ENCODE measurements at places on chromosomes 4 and X. TPM values are rescaled to one million over a fixed set of nuclear protein-coding genes. Genes with fewer than 3 reads are reported as not detected.

DNA sequence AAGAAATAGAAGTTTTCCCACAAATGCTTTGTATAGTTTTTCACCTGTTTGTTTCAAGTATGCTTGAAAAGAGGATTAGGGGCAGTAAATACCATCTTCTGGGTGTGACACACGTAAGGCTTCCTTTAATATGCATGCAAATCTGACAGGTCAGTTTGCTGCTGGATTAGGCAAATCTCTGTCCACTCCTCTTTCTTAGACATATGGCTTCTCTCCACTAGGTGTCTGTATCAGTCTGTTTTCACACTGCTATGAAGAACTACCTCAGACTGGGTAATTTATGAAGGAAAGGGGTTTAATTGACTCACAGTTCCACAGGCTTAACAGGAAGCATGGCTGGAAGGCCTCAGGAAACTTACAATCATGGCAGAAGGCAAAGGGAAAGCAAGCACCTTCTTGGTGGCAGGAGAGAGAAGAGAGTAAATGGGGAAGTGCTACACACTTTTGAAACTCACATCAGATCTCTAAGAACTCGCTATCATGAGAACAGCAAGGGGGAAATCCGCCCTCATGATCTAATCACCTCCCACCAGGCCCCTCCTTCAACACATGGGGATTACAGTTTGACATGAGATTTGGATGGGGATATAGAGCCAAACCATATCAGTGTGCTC lies 66.9 kb downstream of the TAB3 start:
- H3K4me3 ChIP-seq: no peak overlapping the region
- H3K27ac ChIP-seq: no peak overlapping the region
- DNase-seq: no peak
- H3K27me3 ChIP-seq: peaks cover 15% of the 10 kb centered on the region

GRCh38 chrX:118475903-118476302 lies 19.7 kb upstream of the DOCK11 start:
- no peak overlapping the region for H3K4me3 ChIP-seq
- H3K4me1 ChIP-seq: no peaks in the 10 kb centered on the region
- no peak for DNase-seq
- H3K36me3 ChIP-seq: no peaks in the 10 kb centered on the region
- H3K27ac ChIP-seq: no peak overlapping the region
- H3K27me3 ChIP-seq: no peaks in the 10 kb centered on the region

The IQCM gene
- total RNA-seq: not detected

DNA sequence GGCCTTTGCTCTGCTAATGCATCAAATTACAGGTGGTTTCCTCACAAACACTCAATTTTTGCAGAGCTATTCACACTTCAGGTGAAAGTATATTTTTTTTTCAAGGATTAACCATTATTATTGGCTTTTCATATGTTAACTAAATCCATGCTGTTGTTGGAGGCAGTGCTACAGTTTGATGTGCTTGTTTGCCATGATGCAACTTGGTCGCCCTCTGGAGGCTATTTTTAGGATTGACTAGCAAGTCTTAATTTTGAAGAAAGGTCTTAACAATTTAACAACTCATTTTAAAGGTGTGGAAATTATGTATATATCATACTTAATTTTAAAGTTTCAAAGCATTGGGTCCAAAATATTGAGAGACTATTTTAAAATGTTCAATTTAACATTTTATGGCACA lies 168.8 kb upstream of the FAM47A start:
- no peaks in the 10 kb centered on the region for H3K4me1 ChIP-seq
- no peaks in the 10 kb centered on the region for H3K27me3 ChIP-seq
- H3K36me3 ChIP-seq: no peaks in the 10 kb centered on the region
- H3K27ac ChIP-seq: no peak overlapping the region
- DNase-seq: no peak

GRCh38 chr4:23770011-23770410 lies 119.8 kb downstream of the PPARGC1A start:
- no peak for DNase-seq
- H3K27me3 ChIP-seq: no peaks in the 10 kb centered on the region
- no peaks in the 10 kb centered on the region for H3K4me1 ChIP-seq
- no peak overlapping the region for H3K27ac ChIP-seq

- H3K27ac ChIP-seq: no peak overlapping the region
- no peak overlapping the region for H3K4me3 ChIP-seq
- no peaks in the 10 kb centered on the region for H3K27me3 ChIP-seq
- no peaks in the 10 kb centered on the region for H3K4me1 ChIP-seq
Observed at GRCh38 chr4:172709376-172709775, 459.2 kb upstream of the GALNT7 start.

DNA sequence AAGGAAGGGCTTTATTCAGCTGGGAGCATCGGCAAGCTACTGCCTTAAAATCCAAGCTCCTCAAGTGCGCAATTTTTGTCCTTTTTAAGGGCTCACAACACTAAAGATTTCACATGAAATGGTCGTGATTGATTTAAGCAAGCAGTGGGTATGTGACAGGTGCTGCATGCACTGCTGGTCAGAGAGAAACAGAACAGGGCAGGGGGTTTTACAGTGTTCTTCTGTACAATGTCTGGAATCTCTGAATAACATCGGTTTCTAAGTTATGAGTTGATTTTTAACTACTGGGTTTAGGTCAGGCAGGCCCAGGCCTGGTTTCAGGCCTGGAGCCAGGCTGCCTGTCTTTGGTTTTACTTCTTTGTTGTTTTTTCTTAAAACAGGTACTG lies 6.0 kb downstream of the UGT2B17 start:
- no peaks in the 10 kb centered on the region for H3K4me1 ChIP-seq
- H3K4me3 ChIP-seq: no peak overlapping the region
- no peak for DNase-seq
- H3K27me3 ChIP-seq: no peaks in the 10 kb centered on the region
- H3K36me3 ChIP-seq: no peaks in the 10 kb centered on the region

- peak overlapping the region; percentile 48 for H3K4me3 ChIP-seq
- H3K4me1 ChIP-seq: no peaks in the 10 kb centered on the region
- no peak overlapping the region for H3K27ac ChIP-seq
- no peaks in the 10 kb centered on the region for H3K36me3 ChIP-seq
- DNase-seq: no peak
Observed at GRCh38 chr4:183959319-183960045, 54.4 kb downstream of the STOX2 start.

- DNase-seq: no peak
- H3K27ac ChIP-seq: no peak overlapping the region
- no peak overlapping the region for H3K4me3 ChIP-seq
Observed at GRCh38 chr4:78332976-78333375, 218.6 kb upstream of the ANXA3 start.

GRCh38 chr4:100913685-100914084 lies 395.9 kb upstream of the EMCN start:
- no peak for DNase-seq
- no peak overlapping the region for H3K4me3 ChIP-seq
- no peaks in the 10 kb centered on the region for H3K27me3 ChIP-seq
- H3K27ac ChIP-seq: no peak overlapping the region
- no peaks in the 10 kb centered on the region for H3K4me1 ChIP-seq

- H3K4me1 ChIP-seq: no peaks in the 10 kb centered on the region
- no peaks in the 10 kb centered on the region for H3K27me3 ChIP-seq
- H3K4me3 ChIP-seq: no peak overlapping the region
- no peak overlapping the region for H3K27ac ChIP-seq
- DNase-seq: no peak
Observed at GRCh38 chr4:40202474-40202873, 5.6 kb downstream of the RHOH start.

- no peaks in the 10 kb centered on the region for H3K36me3 ChIP-seq
- H3K27ac ChIP-seq: no peak overlapping the region
- no peak overlapping the region for H3K4me3 ChIP-seq
- no peaks in the 10 kb centered on the region for H3K4me1 ChIP-seq
- DNase-seq: no peak
Observed at GRCh38 chrX:12339921-12340320, 201.6 kb downstream of the FRMPD4 start.

DNA sequence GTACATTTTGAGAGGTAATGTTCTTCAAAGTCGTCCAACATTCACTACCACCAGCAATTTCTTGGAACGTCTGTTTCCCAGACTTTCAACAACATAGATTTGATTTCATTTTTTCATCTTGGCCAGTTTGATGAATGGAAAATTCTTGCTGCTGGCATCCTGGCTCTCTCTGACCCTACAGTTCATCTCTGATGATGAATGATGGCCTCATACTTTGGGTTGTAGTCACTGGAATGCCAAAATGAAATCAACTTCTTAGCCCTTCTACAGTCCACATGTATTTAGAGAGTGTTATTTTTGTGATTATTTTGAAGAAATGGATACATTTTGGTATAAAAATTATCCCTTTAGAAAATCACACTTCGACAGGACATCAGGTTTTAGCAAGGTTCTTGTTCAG lies 8.8 kb downstream of the CHST7 start:
- no peak for DNase-seq
- peak overlapping the region; percentile 51 for H3K27ac ChIP-seq
- H3K27me3 ChIP-seq: peaks cover 21% of the 10 kb centered on the region
- H3K4me3 ChIP-seq: no peak overlapping the region

DNA sequence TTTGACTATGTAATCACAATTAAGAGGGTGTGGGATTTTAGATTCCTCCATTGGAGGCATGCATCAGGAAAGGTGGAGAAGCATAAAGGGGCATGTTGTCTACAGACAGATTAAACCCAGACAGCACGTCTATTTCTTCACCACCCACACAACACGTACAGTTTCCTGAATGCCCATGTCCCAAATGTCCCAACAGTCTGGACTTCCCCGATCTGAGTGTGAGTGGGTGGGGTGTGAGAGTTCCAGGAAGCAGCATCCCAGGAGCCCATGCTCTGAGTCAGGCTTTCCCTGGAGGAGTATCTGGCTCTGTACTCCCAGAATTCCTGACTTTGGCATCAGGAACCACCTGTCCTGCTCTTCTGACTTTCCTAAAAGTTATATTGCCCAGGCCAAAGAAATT lies 30.8 kb upstream of the NDP start:
- H3K27ac ChIP-seq: no peak overlapping the region
- no peak for DNase-seq
- H3K27me3 ChIP-seq: no peaks in the 10 kb centered on the region
- no peak overlapping the region for H3K4me3 ChIP-seq
- no peaks in the 10 kb centered on the region for H3K36me3 ChIP-seq

GRCh38 chrX:38856670-38857265 lies 55.5 kb downstream of the MID1IP1 start:
- no peak overlapping the region for H3K27ac ChIP-seq
- no peaks in the 10 kb centered on the region for H3K4me1 ChIP-seq
- H3K4me3 ChIP-seq: no peak overlapping the region
- DNase-seq: no peak
- no peaks in the 10 kb centered on the region for H3K36me3 ChIP-seq

- H3K36me3 ChIP-seq: no peaks in the 10 kb centered on the region
- no peak overlapping the region for H3K27ac ChIP-seq
- no peaks in the 10 kb centered on the region for H3K27me3 ChIP-seq
- H3K4me3 ChIP-seq: no peak overlapping the region
- DNase-seq: no peak
Observed at GRCh38 chrX:38552721-38553120, 8.6 kb upstream of the TSPAN7 start.

GRCh38 chr4:173264245-173264644 lies 69.9 kb downstream of the HMGB2 start:
- no peaks in the 10 kb centered on the region for H3K36me3 ChIP-seq
- no peaks in the 10 kb centered on the region for H3K4me1 ChIP-seq
- no peak overlapping the region for H3K27ac ChIP-seq
- no peaks in the 10 kb centered on the region for H3K27me3 ChIP-seq
- H3K4me3 ChIP-seq: no peak overlapping the region

- peak overlapping the region; percentile 97 for H3K27ac ChIP-seq
- H3K4me1 ChIP-seq: peaks cover 10% of the 10 kb centered on the region
- H3K4me3 ChIP-seq: peak overlapping the region; percentile 73
- no peaks in the 10 kb centered on the region for H3K36me3 ChIP-seq
Observed at GRCh38 chr4:118279920-118280432, 72.8 kb downstream of the PRSS12 start.

DNA sequence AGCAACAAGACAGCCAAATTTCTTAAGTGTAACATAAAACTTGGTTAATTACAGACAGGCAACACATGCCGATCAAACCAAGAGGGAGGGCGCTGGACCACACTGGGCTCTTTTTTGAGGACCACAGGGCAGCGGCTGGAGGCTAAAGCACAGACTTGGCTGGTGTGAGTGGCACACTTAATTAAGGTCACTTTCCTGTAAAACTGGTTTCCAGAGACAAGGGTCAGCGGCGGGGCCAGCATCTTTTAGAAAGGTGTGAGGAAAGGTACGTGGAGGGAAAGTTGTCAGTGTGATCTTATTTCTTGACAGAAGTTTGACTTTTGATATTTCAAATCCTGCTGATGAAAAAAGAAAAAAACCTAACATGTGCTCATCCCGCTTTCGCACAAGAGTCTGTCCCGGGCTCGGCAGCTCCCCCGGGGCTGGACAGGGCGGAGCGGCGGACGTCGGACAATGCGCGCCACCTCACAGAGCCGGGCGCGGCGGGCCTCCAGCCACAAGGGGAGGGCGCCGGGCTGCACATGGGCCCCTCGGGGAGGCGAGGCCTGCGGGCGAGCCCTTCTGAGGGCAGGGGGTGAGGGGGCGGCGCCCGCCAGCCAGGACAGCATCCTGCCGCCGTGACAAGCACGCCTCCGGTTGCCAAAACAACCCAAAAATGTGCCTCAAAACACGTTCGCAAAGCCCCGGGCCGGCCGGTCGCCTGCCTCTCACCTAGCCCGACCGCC lies 660 bp upstream of the HSPA4L start:
- H3K27ac ChIP-seq: peak overlapping the region; percentile 95
- H3K4me1 ChIP-seq: no peaks in the 10 kb centered on the region
- peak overlapping the region; percentile 79 for H3K4me3 ChIP-seq
- peak; percentile 28 for DNase-seq
- H3K27me3 ChIP-seq: no peaks in the 10 kb centered on the region

The RBMXL3 gene
- total RNA-seq: not detected

DNA sequence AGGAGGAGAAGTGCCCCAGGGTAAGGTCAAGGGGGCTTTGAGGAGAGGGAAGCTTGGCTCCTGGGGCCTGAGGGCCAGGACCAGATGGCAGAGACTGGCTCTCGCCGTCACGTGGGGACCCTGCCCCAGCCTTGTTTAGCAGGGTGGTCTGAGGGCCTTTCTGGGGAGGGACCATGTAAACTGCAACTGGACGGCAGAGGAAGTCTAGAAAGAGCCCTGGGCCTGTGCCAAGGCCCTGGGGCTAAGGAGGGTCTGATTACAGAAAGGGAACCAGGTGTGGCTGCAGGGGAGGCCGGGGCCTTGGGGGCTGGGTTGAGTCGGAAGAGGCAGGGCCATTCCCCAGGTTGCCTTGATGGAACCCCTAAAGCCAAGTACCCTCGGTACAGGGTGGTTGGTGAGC lies 1.8 kb upstream of the HGFAC start:
- H3K27me3 ChIP-seq: no peaks in the 10 kb centered on the region
- no peak overlapping the region for H3K27ac ChIP-seq
- no peaks in the 10 kb centered on the region for H3K4me1 ChIP-seq
- H3K36me3 ChIP-seq: no peaks in the 10 kb centered on the region
- DNase-seq: no peak

The EXOC1L gene
- total RNA-seq: not detected

DNA sequence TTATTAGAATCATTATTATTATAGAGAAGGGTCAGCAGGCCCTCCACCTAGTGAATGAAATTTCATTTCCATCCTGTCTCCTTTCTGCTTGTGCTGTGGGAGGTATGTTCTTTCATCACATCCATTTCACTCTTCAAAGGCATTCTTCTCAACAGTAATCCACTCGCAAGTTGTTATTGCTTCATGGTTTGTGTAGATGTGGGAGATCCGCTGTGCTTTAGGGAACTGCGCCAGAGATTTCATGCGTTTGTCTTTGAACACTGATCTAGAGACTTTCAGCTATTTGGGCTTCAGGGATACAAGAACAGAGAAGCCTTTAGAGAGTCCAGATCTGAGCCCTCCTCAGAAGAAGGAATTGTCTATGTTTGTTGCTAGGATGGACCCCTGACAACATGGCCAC lies 53.5 kb upstream of the PUDP start:
- no peaks in the 10 kb centered on the region for H3K4me1 ChIP-seq
- DNase-seq: no peak
- H3K27ac ChIP-seq: no peak overlapping the region
- H3K36me3 ChIP-seq: no peaks in the 10 kb centered on the region

All from breast epithelium (tissue), 4 donors.